ENCODE measurements at places on chromosomes 3 and 15. TPM values are rescaled to one million over a fixed set of nuclear protein-coding genes. Genes with fewer than 3 reads are reported as not detected.

DNA sequence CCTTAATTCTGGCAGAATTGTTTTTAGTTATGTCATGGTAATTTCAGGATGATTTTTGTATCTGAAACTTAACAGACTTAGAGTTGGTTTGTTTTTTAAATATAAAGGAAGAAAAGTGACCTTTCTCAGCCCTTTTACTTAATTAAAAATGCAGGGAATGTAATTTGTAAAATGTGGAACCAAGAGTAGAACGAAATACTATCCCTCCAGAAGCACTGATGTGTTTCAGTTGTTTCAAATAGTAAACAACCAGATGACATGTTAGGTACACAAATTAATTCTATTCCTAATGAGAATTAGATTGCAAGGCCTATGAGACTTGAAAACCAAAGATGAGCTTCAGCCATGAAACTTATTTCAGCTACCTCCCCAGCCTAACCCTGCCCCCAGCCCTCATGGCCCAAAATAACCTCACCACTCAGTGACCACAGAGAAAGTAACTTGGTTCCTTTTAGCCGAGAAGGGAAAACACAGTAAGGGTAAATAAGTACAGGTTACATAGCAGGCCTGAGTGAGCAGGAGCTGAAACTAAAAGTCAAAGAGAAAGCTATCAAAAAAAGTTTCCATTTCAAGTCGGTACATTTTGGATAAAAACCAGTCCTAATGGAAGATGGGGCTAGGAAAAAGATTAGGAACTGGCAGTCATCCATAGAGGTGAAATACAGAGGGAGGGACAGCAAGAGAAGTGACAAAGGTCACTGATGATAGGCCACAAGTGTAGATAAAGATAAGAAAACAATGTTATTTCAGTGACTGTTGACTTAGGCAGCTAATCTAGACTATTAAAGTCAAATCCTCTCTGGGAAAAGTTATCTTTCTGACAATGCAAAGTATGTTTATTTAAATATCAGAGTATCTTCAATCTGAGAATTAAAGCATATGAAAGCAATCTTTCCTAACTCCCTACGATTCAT is 23.2 kb downstream of the SENP8 start:
- no peak for DNase-seq

GRCh38 chr15:93291380-93291779 is 202.4 kb upstream of the RGMA start:
- no peak for DNase-seq

GRCh38 chr3:152445212-152445611 is 176.5 kb downstream of the MBNL1 start:
- DNase-seq: no peak

The MYH15 gene
- 0.21 TPM for total RNA-seq

DNA sequence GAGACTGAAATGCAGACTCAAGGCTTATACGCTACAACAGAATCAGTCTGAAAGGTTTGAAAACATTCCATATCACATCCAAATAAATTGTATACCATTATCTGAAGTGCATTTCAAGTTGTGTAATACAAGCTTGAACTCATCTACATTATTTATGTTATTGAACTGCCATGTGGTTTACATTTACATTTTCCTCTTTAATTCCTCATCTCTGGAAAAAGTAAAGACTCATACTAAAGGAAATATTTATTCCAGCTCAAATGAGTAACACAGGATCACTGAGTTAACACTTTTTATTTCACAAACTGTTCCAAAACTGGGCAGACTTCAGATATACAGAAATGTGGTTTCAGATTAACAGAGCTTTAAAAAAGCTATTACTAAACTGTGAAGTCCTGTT is 282.5 kb downstream of the ULK4 start:
- DNase-seq: no peak

Measured in adrenal gland (tissue), 19 donors.